ENCODE measurements at places on chromosomes 6 and 20.
A peak's percentile ranks its signal among the peaks of the same experiment; 100 is the strongest.

DNA sequence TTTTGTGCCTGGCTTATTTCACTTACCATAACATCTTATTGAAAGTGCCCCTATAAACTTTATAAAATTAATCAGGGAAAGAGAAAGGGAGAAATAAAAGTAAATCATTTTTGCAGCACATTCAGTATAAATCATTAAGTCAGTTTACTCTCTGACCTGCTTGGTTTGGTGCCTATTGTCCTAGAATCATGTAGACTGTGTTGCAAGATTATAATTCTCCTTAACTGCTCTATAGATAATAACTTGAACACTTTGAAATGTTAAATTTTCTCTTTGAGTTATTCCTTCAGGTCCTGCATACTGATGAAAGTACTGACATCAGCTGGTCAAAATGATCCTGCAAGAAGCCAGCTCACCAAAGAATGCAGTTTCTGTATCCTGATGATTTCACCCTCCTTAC lies 969.6 kb upstream of the GJE1 start:
- H3K27ac ChIP-seq: no peak overlapping the region
- no peak overlapping the region for H3K4me3 ChIP-seq
- H3K4me1 ChIP-seq: peaks cover 4% of the 10 kb centered on the region

GRCh38 chr6:168627506-168628175 lies 186.7 kb downstream of the SMOC2 start:
- DNase-seq: no peak
- H3K36me3 ChIP-seq: peaks cover 22% of the 10 kb centered on the region
- no peak overlapping the region for H3K4me3 ChIP-seq
- no peak overlapping the region for H3K27ac ChIP-seq
- H3K4me1 ChIP-seq: no peaks in the 10 kb centered on the region
- H3K27me3 ChIP-seq: no peaks in the 10 kb centered on the region

GRCh38 chr6:6610031-6610591 lies 21.6 kb downstream of the LY86 start:
- H3K36me3 ChIP-seq: no peaks in the 10 kb centered on the region
- no peaks in the 10 kb centered on the region for H3K4me1 ChIP-seq
- no peak overlapping the region for H3K4me3 ChIP-seq
- no peaks in the 10 kb centered on the region for H3K27me3 ChIP-seq
- no peak overlapping the region for H3K27ac ChIP-seq

GRCh38 chr6:103870970-103871369 lies 988.7 kb downstream of the HACE1 start:
- H3K4me1 ChIP-seq: no peaks in the 10 kb centered on the region
- H3K4me3 ChIP-seq: no peak overlapping the region
- no peak overlapping the region for H3K27ac ChIP-seq
- no peaks in the 10 kb centered on the region for H3K27me3 ChIP-seq
- DNase-seq: no peak
- H3K36me3 ChIP-seq: no peaks in the 10 kb centered on the region

DNA sequence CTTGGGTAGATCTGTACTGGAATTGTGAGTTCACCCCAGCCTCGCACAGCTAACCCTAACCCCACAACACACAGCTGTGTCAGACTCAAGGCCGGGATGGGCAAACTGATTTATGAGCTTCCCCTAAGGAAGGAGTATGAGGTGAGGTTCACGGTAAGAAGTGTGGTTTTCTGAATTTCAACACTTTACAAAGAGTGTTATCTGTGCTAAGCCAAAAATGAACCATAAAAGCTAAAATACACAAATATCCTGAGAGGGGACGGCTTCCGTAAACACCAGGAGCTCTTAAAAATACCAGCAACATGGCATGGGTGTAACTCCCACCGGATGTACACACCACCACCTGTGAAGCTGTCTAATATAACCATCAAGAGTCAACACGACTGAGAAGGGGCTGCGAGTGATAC lies 101.2 kb downstream of the ATP9A start:
- H3K4me3 ChIP-seq: no peak overlapping the region
- DNase-seq: no peak
- no peaks in the 10 kb centered on the region for H3K27me3 ChIP-seq
- no peaks in the 10 kb centered on the region for H3K4me1 ChIP-seq

GRCh38 chr6:158661156-158661685 lies 11.4 kb downstream of the SYTL3 start:
- H3K27ac ChIP-seq: no peak overlapping the region
- H3K4me1 ChIP-seq: no peaks in the 10 kb centered on the region
- H3K4me3 ChIP-seq: no peak overlapping the region
- H3K27me3 ChIP-seq: no peaks in the 10 kb centered on the region
- H3K36me3 ChIP-seq: no peaks in the 10 kb centered on the region

- no peak overlapping the region for H3K4me3 ChIP-seq
- no peaks in the 10 kb centered on the region for H3K4me1 ChIP-seq
- no peak for DNase-seq
- H3K27me3 ChIP-seq: no peaks in the 10 kb centered on the region
- no peak overlapping the region for H3K27ac ChIP-seq
Observed at GRCh38 chr20:62056377-62056776, 9.3 kb downstream of the TAF4 start.

DNA sequence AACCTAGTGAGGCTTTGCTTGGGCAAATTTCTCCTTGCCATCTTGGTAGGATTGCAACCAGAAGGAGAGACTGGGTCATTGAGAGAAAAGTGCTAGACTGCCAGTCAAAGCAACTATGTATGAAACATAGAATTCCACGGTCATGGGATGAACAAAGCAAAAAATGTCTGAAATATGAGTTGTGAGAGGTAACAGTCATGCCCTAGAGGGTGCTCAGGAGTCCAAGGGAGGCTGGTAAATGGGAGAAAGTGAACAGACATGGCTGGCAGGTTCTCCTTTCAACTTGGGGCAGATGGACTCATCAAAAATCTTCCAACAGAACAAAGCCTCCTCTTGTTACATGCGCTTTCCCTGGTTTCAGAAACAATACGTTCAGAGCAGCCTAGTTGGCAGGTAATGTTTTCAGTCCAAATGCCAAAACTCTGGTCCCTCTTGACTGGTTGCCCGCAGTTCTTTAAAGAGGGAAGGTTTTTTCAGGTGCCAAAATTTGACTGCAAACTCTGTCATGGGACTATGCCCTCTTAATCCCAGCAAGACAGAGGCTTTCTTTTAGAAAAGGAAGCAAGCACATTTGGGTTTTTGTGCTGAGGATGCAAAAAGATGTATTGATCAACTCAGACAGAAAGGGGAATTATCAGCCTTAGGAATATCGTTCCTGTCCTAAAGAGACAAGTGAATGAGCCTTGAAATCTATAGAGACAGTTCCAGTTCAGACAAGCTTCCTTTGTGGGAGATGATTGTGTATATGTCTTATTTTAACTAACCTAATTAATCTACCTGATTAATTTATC lies 68.5 kb upstream of the SASH1 start:
- H3K4me3 ChIP-seq: no peak overlapping the region
- H3K4me1 ChIP-seq: peaks cover 36% of the 10 kb centered on the region
- no peaks in the 10 kb centered on the region for H3K36me3 ChIP-seq
- DNase-seq: no peak

- peak overlapping the region; percentile 100 for H3K27ac ChIP-seq
- peak overlapping the region; percentile 96 for H3K4me3 ChIP-seq
- H3K27me3 ChIP-seq: no peaks in the 10 kb centered on the region
- DNase-seq: no peak
Observed at GRCh38 chr20:10675450-10675848, 1.6 kb upstream of the JAG1 start.

DNA sequence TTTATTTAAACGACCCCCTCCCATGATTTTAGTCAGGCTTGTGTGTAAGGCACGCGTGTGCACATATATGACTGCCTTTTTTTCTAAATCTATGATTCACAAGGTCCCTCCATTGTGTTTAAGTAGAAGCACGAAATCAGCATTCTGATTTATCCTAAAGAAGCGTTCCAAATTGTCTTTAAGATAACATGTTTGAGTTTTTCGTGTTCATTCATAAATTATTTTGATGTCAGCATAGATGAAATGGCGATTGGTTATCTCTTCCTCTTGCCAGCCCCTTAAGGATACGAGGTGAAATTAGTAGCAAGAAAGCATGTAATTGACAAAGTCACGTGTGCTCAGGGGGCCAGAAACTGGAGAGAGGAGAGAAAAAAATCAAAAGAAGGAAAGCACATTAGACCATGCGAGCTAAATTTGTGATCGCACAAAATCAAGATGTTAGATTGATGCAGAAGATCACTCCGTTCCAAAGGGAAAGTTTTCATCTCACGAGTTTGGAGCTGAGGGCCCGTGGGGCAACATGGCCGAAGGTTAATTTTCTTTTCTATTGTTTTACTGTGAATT lies at the start of gene LIN28B:
TSS of gene LIN28B (plus strand) at position 377 of the 564 bp plus-strand sequence. CDS start at position 521, 144 bp downstream.
- peaks cover 46% of the 10 kb centered on the region for H3K27me3 ChIP-seq
- DNase-seq: no peak
- no peak within 1 kb of the TSS for H3K27ac ChIP-seq
- no peak within 1 kb of the TSS for H3K4me3 ChIP-seq

DNA sequence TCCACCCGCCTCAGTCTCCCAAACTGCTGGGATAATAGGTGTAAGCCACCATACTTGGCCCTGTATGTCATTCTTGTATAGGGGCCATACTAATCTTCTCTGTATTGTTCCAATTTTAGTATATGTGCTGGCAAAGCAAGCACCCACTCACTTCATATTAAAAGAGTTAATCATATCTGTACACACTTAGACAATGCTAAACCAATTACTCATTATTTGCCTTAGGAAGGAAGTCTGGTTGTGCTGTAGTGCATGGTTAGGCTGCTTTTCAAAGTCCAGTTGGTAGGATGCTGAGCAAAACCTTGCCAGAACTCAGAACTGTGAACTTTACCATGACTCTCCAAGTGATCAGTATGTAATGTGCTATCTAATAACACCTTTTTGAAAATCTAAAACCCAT lies 88.6 kb downstream of the LIN28B start:
- no peaks in the 10 kb centered on the region for H3K36me3 ChIP-seq
- no peak overlapping the region for H3K27ac ChIP-seq
- no peaks in the 10 kb centered on the region for H3K27me3 ChIP-seq

DNA sequence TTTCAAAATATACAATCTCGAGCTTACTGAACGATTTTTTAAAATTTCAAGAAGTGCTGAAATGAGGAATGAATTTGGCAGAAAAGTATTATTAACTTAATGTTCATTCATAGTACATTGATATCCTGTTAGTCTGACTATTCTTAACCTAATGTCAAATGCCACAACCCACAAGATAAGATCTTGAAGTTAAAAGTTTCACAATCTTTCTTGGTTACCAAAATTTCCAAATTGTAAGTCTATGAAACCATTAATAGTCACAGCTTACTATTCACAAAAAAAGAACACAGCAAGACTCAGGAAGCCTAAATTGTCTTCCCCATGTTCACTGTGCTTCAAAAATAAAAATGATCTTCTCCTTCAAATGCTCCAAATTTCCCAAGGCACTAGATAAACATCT lies 71.3 kb downstream of the HACE1 start:
- no peaks in the 10 kb centered on the region for H3K4me1 ChIP-seq
- no peak for DNase-seq
- H3K27ac ChIP-seq: no peak overlapping the region
- H3K36me3 ChIP-seq: peaks cover 8% of the 10 kb centered on the region

GRCh38 chr6:84554074-84554473 lies 210.3 kb downstream of the TBX18 start:
- H3K4me3 ChIP-seq: no peak overlapping the region
- peaks cover 2% of the 10 kb centered on the region for H3K4me1 ChIP-seq
- H3K27me3 ChIP-seq: no peaks in the 10 kb centered on the region
- H3K36me3 ChIP-seq: no peaks in the 10 kb centered on the region
- no peak overlapping the region for H3K27ac ChIP-seq

GRCh38 chr6:96465321-96465903 lies 56.2 kb upstream of the UFL1 start:
- no peak overlapping the region for H3K4me3 ChIP-seq
- no peaks in the 10 kb centered on the region for H3K36me3 ChIP-seq
- DNase-seq: no peak
- no peak overlapping the region for H3K27ac ChIP-seq
- no peaks in the 10 kb centered on the region for H3K27me3 ChIP-seq

GRCh38 chr20:31473331-31474096 lies 1.4 kb downstream of the DEFB124 start:
- H3K27me3 ChIP-seq: no peaks in the 10 kb centered on the region
- no peak overlapping the region for H3K4me3 ChIP-seq
- no peak for DNase-seq
- no peaks in the 10 kb centered on the region for H3K36me3 ChIP-seq
- H3K4me1 ChIP-seq: peaks cover 10% of the 10 kb centered on the region
- no peak overlapping the region for H3K27ac ChIP-seq

GRCh38 chr6:125944434-125944816 lies 12.1 kb upstream of the HINT3 start:
- DNase-seq: no peak
- no peaks in the 10 kb centered on the region for H3K36me3 ChIP-seq
- no peaks in the 10 kb centered on the region for H3K27me3 ChIP-seq

DNA sequence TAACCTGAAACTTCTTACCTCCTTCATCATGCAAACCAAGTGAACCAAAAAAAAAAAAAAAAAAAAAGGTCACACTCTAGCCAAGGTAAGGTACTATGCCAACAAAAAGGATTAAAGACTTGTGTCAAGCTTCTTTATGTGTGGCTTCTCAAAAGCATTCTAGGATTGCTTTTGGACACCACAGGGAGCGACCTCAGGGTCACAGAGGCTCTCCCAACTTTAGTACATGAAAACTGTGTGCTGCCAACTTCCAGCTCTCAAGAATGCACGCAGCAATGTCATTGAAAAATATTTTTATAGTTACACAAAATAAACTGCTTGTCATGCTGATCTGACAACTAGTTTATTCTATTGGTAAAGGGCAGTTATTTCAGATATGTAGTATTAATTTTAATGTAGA lies 243.8 kb downstream of the PLCB1 start:
- H3K4me3 ChIP-seq: no peak overlapping the region
- no peaks in the 10 kb centered on the region for H3K27me3 ChIP-seq
- no peak overlapping the region for H3K27ac ChIP-seq
- DNase-seq: no peak

DNA sequence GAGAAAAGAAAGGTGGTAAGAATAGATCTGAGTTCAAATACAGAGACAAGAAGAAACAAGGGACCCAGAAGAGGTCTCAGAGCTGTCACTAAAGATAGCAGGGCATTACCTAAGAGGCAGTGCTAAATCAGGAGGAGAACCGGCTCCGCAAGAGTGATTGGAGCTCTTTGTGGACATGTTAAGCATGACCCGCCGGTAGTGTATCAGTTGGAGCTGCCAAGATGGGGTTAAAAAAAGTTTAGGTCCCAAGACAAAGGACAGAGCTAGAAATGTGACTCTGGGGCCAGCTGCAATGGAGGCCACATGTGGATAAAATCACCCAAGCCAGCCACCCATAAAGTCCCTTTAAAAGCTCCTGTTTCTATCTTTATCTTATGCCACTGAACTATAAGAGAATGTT lies 93.4 kb downstream of the MBOAT1 start:
- H3K27ac ChIP-seq: no peak overlapping the region
- H3K36me3 ChIP-seq: no peaks in the 10 kb centered on the region
- H3K27me3 ChIP-seq: no peaks in the 10 kb centered on the region
- no peak for DNase-seq
- H3K4me3 ChIP-seq: no peak overlapping the region
- H3K4me1 ChIP-seq: peaks cover 20% of the 10 kb centered on the region

- no peak for DNase-seq
- no peaks in the 10 kb centered on the region for H3K36me3 ChIP-seq
- no peak overlapping the region for H3K4me3 ChIP-seq
- H3K27me3 ChIP-seq: no peaks in the 10 kb centered on the region
- peaks cover 9% of the 10 kb centered on the region for H3K4me1 ChIP-seq
- no peak overlapping the region for H3K27ac ChIP-seq
Observed at GRCh38 chr6:164108092-164108491, 693.6 kb downstream of the QKI start.

GRCh38 chr20:47799116-47799715 lies 13.9 kb upstream of the SULF2 start:
- H3K27me3 ChIP-seq: no peaks in the 10 kb centered on the region
- H3K27ac ChIP-seq: no peak overlapping the region
- H3K4me3 ChIP-seq: no peak overlapping the region

GRCh38 chr20:675453-676314 lies at the start of gene SCRT2:
Gene SCRT2 (minus strand): TSS chr20:675802. CDS start chr20:675601, 201 bp downstream.
- peak within 1 kb of the TSS; percentile 45 for H3K4me3 ChIP-seq
- no peaks in the 10 kb centered on the region for H3K36me3 ChIP-seq
- no peak within 1 kb of the TSS for H3K27ac ChIP-seq
- peaks cover 12% of the 10 kb centered on the region for H3K4me1 ChIP-seq

Data from thoracic aorta (tissue), 2 donors.